Kidney tubule cell (primary cell): ENCODE measurements at places on chromosomes 11 and 22.

DNA sequence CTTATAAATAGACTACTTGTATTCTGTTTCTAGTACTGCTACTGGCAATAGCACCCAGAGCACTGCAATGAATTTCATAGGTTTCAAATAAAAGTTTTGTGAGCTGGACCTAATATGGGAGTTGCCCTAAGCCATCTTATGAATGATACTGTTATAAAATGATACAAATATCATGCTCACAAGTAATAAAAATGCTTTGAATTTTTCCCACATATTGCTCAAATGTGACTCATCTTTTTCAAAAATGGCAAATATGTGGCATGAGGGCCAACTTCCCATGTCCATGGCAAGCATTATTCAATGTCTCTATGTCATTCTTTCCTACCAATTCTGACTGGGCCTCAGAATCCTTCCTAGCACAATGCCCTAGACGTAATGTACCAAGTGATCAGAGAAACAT lies 137.6 kb downstream of the TRPC6 start:
- DNase-seq = peak; percentile 39

DNA sequence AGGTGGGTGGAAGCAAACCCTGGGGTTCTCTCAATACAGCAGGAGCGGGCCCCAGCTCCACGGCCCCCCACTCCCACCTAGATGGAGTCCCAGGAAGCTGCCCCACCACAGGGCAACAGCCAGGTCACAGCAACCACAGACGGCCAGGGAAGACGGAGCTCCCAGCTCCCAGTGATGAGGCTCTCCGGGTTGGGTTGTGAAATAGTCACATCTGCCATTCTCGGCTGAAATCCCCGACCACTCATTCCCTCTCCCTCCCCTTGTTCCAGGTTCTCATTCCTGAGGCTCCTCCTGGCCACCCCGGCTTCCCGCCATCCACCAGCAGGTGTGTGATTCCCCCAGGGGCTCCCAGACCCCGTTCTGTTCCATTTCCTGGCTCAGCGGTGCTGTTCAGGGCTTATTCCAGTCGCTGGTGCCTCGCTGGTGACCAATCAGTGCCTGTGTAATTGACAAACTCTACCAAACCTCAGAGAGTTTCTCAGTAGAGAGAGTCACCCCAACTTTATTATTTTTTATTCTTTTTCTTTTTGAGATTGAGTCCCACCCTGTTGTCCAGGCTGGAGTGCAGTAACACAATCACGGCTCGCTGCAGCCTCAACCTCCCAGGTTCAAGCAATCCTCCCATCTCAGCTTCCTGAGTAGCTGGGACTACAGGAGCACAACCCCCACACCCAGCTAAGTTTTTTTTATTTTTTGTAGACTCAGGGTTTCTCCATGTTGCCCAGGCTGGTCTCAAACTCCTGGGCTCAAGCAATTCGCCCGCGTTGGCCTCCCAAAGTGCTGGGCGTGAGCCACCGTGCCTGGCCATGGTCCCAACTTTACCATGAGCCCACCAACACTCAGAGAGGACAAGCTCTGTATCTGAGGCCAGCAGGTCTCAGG lies 63.2 kb downstream of the SHANK2 start:
- no peak for DNase-seq

- DNase-seq = peak; percentile 47
Measured at GRCh38 chr11:117796872-117797529, at the start of gene DSCAML1. TSS of gene DSCAML1 (minus strand) at chr11:117797216. CDS start at chr11:117797079, 137 bp downstream.

DNA sequence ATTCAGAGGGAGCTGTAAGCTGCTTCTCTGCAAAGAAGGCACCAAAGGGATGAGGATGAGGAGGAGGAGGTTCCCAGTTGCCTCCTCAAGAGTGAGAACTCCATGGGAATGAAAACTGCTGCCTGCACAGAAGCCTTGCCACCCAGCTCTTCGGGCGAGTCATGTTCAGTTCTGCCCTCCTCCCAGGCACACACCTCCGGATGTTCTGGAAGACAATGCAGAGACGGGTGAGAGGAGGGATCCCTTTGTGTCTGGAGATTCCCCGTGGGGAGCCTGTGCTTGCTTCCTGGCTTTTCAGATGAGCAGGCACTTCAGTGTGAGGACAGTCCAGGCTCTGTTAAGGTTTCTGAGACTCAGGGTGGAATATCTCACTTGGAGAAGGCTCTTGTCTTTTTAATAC lies 295.6 kb downstream of the DDX10 start:
- DNase-seq = peak; percentile 14

GRCh38 chr22:45225732-45226502 lies 14.8 kb downstream of the KIAA0930 start:
- DNase-seq = no peak

DNA sequence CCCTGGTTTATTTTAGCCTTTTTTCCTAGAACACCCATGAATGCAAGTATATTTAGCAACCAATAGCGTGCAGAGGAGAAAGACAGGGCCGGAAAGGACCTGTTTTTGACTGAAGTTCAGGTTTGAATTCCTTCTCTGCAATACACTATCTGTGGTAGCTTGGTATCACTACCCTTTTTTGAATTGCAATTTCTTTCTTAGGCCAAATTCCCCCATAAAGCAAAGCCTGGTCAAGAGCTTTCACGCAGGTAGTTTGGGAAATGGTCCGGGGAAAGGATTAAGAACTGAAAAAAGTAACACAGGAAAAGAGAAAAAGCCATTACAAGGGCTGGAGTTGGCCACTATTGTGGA lies 38.8 kb upstream of the PAMR1 start:
- no peak for DNase-seq

GRCh38 chr22:29470159-29470855 lies 9.7 kb upstream of the NEFH start:
- peak; percentile 71 for DNase-seq

DNA sequence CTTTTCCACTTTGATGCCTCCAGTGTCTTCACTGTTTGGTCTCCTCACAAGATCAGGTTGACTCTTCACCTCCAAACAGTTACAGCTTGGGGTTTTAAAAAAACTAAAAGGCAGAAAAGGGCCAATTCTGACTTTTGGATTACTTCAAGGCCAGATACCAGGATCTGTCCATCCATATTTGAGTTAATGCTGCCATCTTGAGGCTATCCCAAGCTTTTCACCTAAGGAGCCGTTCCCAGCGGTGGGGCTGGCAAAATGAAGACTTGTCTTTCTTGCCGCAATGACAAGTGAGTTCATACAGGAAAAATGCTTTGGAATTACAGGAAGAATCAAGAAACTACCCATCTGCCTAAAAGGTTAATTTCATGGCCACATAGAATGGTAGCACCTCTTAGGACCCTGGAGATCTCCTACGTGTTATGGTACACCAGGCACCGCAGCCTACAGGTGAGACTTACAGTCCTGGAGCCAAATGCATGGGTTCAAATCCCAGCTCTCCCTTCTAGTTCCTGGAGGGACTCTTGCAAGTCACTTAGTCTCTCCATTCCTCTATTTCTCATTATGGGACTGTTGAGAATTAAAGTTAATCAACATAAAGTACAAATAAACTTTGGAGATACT lies 6.0 kb upstream of the OR5B21 start:
- DNase-seq = peak; percentile 74

GRCh38 chr11:76560219-76560618 lies 110.3 kb downstream of the LRRC32 start:
- peak; percentile 42 for DNase-seq

GRCh38 chr22:41870786-41871185 lies 37.9 kb downstream of the SREBF2 start:
- DNase-seq = no peak

DNA sequence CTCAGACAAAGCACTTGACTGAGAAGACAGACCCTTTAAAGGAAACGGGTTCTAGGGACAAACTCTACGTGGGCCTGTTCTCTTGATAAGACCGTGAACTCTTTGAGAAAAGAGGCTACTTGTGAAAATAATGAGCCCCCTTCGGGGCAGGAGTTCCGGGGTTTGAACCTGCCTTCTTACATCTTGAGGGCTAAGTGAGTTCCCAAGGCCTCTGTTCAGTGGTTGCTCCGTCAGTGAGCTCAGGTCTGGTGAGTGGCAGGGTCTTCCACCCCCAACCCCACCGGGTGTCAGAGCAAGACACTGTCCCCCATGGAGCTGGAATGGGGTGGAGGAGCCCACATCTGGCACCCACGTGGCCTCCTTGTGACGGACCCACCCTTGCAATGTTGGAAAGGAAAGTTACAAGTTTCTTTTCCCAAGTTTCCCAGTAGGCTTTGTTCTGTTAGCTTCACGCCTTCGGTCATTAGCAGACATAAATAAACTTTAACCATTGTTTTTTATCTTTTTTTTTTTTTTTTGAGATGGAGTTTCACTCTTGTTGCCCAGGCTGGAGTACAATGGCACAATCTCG lies 6.3 kb upstream of the SAMM50 start:
- DNase-seq = no peak

GRCh38 chr11:119153049-119153818 lies 4.4 kb downstream of the ABCG4 start:
- DNase-seq = no peak

GRCh38 chr11:96470521-96470920 lies 80.7 kb downstream of the JRKL start:
- peak; percentile 13 for DNase-seq

DNA sequence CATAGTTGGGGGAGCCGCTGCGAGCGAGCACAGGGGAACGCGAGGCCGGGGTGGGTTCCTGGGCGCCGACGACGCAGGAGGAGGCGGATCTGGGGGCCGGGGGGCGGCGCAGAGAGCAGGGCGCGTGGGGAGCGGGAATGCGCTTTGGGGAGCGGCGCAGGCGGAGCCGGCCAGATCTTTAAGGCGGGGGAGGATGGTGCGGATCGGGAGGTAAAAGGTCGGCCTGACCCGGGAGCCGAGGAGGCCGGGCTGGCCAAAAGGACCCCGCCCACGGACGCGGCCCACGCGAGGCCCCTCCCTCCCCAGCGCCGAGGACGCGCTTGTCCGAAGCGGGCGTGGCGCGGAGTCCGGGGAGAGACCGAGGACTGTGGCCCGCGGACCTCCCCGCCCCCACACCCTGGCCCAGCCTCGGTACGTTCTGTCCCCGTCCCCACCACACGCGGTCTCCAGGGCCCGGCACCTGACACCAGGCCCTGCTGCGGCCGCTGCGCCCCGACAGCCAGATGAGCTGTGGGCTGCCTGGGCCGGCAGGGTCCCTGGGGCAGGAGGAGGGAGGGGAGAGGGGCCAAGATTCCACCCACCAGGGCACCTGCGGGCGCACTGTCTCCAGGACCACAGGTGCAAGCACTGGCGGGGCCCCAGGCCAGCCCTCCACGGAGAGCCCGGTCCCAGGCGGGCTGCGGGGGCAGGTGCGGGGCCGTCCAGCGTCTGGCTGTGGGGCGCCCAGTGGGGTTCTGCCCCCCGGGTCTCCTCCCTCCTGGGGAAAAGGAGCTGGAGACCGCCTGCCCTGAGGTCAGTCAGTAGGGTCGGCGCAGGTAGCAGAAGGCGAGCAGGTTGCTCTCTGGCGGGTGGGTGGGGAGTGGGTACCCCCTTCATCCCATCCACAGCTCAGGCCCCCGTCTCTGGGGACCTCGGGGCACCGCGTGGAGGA lies 10.9 kb downstream of the PIM3 start:
- peak; percentile 41 for DNase-seq

DNA sequence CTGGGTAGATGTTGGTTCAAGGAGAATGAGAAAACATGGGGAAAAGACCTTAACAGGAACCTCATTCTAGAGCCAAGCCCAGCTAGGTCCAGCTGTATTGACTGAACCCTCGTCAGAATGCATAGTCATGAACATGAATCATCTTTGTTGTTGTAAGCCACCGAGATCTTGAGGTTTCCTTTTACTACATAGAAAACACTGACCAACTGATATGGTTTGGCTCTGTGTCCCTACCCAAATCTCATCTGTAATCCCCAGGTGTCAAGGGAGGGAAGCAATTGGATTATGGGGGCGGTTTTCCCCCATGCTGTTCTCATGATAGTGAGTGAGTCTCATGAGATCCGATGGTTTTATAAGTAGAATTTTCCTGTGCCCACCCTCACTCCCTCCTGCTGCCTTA lies 19.4 kb upstream of the PHOX2A start:
- DNase-seq = peak; percentile 32

GRCh38 chr11:133362916-133363315 lies 169.4 kb downstream of the OPCML start:
- DNase-seq = no peak

- DNase-seq = no peak
Measured at GRCh38 chr22:45271667-45272201, 13.0 kb upstream of the UPK3A start.

GRCh38 chr22:46052331-46052771 lies 75.4 kb upstream of the WNT7B start:
- no peak for DNase-seq

DNA sequence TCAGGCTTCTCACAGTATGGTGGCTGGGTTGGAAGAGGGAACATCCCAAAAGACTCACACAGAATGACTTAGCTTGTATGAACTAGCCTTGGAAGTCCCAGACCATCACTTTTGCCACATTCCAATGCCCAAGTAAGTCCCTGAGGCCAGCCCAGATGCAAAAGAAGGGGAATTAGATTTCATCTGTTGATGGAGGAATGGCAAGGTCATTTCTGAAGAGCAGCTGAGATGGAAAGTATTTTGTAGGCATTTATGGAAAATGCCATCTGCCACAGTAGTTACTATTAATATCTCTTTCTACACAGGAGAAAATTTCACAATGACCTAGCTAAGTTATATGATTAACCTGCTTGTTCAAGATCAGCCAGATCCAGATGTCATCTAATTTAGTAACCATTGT lies 58.8 kb downstream of the ENDOD1 start:
- DNase-seq = no peak
